ENCODE measurements at places on chromosomes 16 and 17.

- no peak for DNase-seq
Observed at GRCh38 chr16:88306860-88307545, 75.8 kb upstream of the ZNF469 start.

DNA sequence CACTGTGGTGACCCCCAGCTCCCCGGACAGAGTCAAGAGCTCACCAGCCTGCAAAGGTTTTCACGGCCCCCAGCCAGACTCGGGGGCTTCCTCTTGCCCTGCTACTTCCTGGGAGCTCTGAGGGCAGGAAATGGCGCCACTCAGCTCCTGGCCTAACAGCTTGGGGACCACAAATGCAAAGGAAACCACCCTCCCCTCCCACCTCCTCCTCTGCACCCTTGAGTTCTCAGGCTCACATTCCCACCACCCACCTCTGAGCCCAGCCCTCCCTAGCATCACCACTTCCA lies 375 bp upstream of the SPN start:
- peak; percentile 77 for DNase-seq

- peak; percentile 16 for DNase-seq
Observed at GRCh38 chr17:28227316-28228108, 91.5 kb upstream of the TMEM97 start.

DNA sequence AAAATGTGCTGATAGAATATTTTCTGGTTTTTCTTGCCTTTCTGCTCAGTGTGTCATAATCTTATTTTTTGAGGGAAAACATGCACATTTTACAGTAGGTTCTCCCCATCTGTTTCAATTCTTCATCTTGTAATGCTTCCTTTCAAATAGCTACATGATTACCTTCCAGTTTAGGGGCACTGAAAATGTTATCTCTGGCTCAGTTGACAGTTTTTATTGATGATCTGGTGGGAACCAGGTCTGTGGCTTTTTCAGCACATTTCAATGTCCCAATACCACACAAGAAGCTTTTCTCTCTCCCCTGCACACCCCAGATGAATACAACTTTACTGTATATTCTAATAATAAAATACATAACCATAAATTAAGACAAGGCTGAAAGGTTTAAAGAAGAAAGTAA lies 36.5 kb downstream of the FTO start:
- DNase-seq = no peak

DNA sequence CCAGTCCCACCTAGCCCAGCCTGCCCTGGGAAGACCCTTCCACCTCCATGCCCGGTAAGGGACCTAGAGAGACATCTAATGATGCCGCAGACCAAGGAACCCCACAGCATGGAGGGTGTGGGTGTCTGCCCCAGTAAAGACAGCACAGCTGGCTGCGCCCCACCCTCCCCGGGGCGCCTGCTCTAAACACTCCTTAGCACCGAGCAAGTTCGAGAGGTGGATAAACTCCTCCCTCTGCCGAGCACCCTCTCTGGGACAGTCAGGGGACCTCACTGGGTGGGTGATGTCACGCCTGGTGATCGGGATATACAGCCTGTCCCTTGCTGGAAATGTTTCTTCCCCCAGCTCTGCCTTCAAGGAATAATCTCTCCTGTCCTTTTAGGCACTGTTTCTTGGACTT lies 16.7 kb upstream of the DNAI2 start:
- no peak for DNase-seq

DNA sequence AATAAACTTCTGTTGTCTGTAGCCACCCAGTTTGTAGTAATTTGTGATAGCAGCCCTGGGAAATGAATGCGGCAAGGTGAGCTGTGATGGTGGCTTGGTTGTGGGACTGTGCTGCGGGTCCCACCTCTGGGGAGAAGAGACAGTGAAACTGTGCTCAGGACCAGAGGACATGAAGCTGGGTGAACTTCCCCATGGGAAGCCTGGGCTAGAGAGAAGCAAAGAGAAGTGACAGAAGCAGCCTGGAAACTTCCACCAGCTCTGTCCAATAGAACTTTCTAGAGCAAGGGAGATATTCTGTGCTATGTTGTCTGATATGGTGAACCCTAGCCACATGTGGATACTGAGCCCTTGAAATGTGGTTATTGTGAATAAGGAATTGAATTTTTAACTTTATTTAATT lies 51.5 kb upstream of the EMP2 start:
- no peak for DNase-seq

- DNase-seq = peak; percentile 3
Observed at GRCh38 chr16:14436401-14436955, 193.6 kb downstream of the PARN start.

GRCh38 chr17:57735707-57736106 lies 9.4 kb downstream of the CCDC182 start:
- DNase-seq = no peak

GRCh38 chr17:79808763-79809529 lies 12.1 kb upstream of the CBX8 start:
- DNase-seq = peak; percentile 51

DNA sequence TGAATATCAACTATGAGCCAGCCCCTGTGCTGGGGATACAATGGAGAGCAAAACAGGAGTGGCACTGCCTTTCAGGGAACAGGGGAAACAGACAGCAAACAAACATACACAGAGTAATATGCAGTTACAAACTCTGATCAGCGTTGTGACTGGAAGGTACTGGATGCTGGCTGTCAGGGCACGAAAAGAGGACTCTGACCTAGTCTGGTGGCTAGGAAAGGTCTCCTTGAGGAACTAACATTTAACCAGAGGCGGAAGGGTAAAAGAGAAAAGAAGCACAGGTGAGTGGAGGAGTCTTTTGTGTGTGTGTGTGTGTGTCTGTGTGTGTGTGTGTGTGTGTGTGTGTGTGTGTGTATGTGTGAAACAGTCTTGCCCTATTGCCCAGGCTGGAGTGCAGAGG lies 12.4 kb upstream of the B4GALNT2 start:
- DNase-seq = no peak

DNA sequence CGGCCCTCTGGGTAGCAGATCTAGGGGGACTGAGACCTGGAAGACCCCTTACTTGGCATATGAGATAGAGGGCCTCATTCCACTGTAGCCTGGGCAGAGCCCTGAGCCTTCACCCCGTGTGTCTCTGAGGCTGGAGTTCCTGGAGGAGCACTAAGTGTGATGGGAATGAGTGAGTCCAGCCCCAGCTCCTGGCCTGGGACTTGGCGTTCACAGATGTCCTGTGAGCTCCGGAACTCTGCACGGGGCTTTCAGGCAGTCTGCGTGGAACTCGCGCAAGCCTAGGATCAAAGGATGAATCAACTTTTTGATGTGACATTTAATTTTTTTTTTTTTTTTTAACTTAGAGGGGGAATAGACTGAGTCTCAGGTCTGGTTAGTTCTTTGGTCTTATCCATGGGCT lies 1.8 kb downstream of the NKD1 start:
- no peak for DNase-seq

DNA sequence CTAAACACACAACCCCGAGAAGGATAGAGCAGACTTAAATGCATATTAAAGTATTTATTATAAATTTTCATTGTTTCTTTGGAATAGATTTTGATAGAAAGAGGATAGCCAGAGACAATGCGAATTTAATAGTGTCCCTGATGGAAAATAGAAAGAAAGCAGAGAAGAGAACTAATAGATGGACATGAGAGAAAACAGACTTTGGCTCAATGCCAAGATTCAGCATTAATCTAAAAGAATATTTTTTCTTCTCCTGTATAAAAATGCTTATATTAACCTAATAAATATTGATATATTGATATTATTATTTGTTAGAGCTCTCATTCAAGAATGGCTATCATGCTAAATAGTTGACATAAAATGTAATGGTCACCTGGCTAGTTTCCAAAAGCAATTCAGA lies 173.4 kb downstream of the KIF2B start:
- DNase-seq = no peak

Data from activated CD4-positive, alpha-beta T cell treated with anti-CD3 and anti-CD28 coated beads, Interleukin-10, Interleukin-2, amounts not matched to agents 100 ng/mL and 50 ng/mL, durations not matched to agents 16 hours and 8 hours (primary cell).